ENCODE measurements at places on chromosomes 7 and 10. TPM values are rescaled to one million over a fixed set of nuclear protein-coding genes. Genes with fewer than 3 reads are reported as not detected.

Gene TRIM73
- total RNA-seq = 3.0 TPM

Gene VAX1
- not detected for total RNA-seq

Gene ERLIN1
- total RNA-seq = 18.4 TPM

Gene TMEM26
- total RNA-seq = not detected

Gene KCNIP2
- 0.69 TPM for total RNA-seq

Gene FFAR4
- total RNA-seq = not detected

Gene MACC1
- total RNA-seq = 0.05 TPM

Gene SFR1
- total RNA-seq = 18.5 TPM

Gene ADIRF
- total RNA-seq = not detected

Gene SMO
- 0.20 TPM for total RNA-seq

GRCh38 chr7:685540-685939 is 41.0 kb upstream of the DNAAF5 start:
- H3K4me1 ChIP-seq = no peaks in the 10 kb centered on the region
- no peak overlapping the region for H3K4me3 ChIP-seq
- DNase-seq = no peak
- H3K27me3 ChIP-seq = no peaks in the 10 kb centered on the region
- no peak overlapping the region for H3K27ac ChIP-seq

- no peaks in the 10 kb centered on the region for H3K27me3 ChIP-seq
- no peaks in the 10 kb centered on the region for H3K36me3 ChIP-seq
- H3K27ac ChIP-seq = no peak overlapping the region
- H3K4me1 ChIP-seq = no peaks in the 10 kb centered on the region
Measured at GRCh38 chr10:126119599-126119998, 223.2 kb downstream of the FANK1 start.

DNA sequence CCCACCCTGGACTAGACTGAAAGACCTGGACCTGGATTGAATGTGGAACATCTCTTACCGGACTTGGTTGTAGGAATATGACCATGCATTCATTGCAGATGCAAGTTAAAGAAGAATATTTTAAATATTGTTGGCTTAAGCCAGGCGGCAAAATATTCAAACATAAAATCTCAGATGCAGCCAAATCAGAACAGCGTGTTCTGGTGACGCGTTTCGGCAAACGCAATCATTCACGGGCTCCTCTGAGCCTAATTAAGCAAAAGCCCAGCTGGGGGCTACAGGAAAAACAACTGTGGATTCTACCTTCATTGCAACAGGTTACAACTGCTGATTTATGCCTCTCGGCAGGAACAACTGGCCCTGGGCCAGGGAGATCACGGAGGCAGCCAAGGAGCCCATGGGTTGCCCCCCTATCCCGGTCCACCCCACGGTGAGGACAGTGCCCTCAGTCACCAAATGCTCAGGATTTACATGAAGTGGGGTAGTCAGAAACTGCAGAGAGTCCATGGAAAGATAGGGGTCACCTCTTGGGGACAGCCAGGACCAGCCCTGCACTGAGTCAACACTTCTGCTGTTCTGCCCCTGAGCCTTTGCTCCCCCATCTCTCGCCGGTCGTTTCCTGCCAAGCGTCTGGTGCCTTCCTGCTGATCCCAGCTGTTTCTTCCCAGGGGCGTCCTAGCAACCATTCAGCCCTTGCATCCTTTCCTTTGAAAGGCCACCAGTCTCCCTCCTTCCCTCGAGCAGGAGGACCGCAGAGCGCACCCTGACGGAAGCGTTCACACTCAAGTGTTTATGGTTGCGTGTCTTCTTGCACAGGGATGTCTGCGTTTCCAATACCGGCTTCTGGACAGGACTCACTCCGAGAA is 64.4 kb upstream of the SFMBT2 start:
- no peak overlapping the region for H3K4me3 ChIP-seq
- no peaks in the 10 kb centered on the region for H3K36me3 ChIP-seq
- H3K4me1 ChIP-seq = peaks cover 46% of the 10 kb centered on the region
- H3K27ac ChIP-seq = no peak overlapping the region

GRCh38 chr10:34156781-34157425 is 658.2 kb downstream of the PARD3 start:
- no peak for DNase-seq
- no peak overlapping the region for H3K27ac ChIP-seq
- no peaks in the 10 kb centered on the region for H3K36me3 ChIP-seq
- no peak overlapping the region for H3K4me3 ChIP-seq

DNA sequence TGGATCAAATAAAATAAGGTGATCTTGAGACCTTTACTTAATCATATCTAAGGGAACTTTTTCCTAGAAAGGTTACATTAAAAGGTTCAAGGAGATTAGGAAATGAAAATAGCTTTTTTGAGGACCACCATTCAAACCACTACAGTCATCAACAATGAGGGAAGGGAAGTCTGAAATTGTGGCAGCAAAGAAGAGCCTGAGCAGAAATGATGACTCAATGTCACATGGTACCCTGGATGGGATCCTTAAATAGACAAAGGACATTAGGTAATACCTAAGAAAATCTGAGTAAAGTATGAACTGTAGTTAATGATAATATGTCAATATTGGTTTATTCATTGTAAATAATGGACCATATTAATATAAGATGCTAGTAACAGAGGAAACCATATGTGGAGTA is 236.0 kb downstream of the SEMA3D start:
- H3K27me3 ChIP-seq = peaks cover 10% of the 10 kb centered on the region
- no peak overlapping the region for H3K27ac ChIP-seq
- DNase-seq = no peak
- H3K4me3 ChIP-seq = no peak overlapping the region
- no peaks in the 10 kb centered on the region for H3K4me1 ChIP-seq

GRCh38 chr7:66269978-66270377 is 64.8 kb downstream of the TPST1 start:
- H3K27me3 ChIP-seq = no peaks in the 10 kb centered on the region
- no peak overlapping the region for H3K27ac ChIP-seq
- no peaks in the 10 kb centered on the region for H3K4me1 ChIP-seq
- DNase-seq = no peak
- peaks cover 2% of the 10 kb centered on the region for H3K36me3 ChIP-seq
- H3K4me3 ChIP-seq = no peak overlapping the region

DNA sequence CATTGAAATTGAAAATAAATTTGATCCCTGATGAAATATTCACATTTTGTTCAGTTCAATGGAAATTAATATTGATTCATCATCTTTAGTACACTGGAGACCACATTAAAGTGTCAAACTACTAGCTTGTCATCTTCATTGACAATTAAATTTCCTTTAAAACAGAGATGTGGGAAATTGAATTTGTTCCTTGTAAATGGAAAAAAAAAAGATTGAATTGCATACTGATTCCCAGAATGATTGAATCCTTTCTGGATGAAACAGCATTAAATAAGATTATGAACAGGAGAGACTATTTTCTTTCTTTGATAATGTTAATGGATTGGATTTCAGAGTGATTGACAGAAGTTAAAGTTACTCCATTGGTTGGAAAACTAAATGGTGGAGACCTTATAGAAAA is 241.3 kb upstream of the CNTNAP2 start:
- no peaks in the 10 kb centered on the region for H3K27me3 ChIP-seq
- no peak overlapping the region for H3K27ac ChIP-seq
- no peak overlapping the region for H3K4me3 ChIP-seq
- no peak for DNase-seq
- no peaks in the 10 kb centered on the region for H3K36me3 ChIP-seq

GRCh38 chr10:86345296-86345858 is 21.2 kb downstream of the GRID1 start:
- H3K4me1 ChIP-seq = no peaks in the 10 kb centered on the region
- peaks cover 3% of the 10 kb centered on the region for H3K27me3 ChIP-seq
- H3K27ac ChIP-seq = no peak overlapping the region
- no peak for DNase-seq
- H3K36me3 ChIP-seq = no peaks in the 10 kb centered on the region
- no peak overlapping the region for H3K4me3 ChIP-seq

- no peaks in the 10 kb centered on the region for H3K27me3 ChIP-seq
- peaks cover 44% of the 10 kb centered on the region for H3K4me1 ChIP-seq
- H3K36me3 ChIP-seq = no peaks in the 10 kb centered on the region
- no peak for DNase-seq
- no peak overlapping the region for H3K4me3 ChIP-seq
Measured at GRCh38 chr10:43820663-43821062, 172.0 kb upstream of the ZNF32 start.

GRCh38 chr10:106873770-106874603 is 290.5 kb downstream of the SORCS1 start:
- H3K36me3 ChIP-seq = no peaks in the 10 kb centered on the region
- H3K4me3 ChIP-seq = no peak overlapping the region
- H3K27me3 ChIP-seq = no peaks in the 10 kb centered on the region
- no peaks in the 10 kb centered on the region for H3K4me1 ChIP-seq
- no peak for DNase-seq

GRCh38 chr10:80154978-80155695 is 22.6 kb downstream of the PLAC9 start:
- DNase-seq = no peak
- no peaks in the 10 kb centered on the region for H3K27me3 ChIP-seq
- H3K4me1 ChIP-seq = no peaks in the 10 kb centered on the region
- peak overlapping the region; percentile 37 for H3K27ac ChIP-seq

DNA sequence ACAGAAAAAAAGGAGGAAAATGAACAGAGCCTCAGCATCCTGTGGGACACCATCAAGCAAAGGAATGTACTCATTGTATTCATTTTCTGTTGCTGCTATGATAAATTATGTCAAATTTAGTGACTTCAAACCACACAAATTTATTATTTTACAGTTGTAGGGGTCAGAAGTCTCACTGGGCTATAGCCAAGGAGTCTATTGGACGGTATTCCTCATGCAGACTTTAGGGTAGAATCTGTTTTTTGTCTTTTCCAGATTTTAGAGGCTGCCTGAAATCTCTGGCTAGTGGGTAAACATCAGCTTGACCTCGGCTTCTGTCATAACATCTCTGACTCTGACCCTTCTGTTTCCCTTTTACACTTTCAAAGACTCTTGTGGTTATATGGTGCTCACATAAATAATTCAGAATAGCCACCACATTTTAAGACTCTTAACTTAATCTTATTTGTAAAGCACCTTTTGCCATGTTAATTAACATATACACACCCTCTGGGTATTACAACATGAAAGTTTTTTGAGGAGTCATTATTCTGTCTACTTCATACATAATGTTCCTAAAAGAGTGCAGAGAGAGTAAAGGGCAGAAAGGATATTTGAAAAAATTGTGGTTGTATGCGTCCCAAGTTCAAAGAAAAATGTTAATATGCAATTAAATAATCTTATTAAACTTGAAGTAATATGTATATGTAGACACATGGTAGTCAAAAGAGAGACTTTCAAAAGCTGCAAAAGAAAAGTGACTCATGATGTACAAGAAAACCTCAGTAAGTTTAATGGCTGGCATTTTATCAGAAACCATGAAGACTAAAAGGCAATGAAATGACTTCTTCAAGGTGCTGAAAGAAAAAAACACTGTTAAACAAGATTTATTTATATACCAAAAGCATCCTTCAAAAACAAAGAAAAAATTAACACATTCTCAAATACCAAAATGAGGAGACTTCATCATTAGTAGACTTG is 70.8 kb upstream of the MEOX2 start:
- H3K27ac ChIP-seq = no peak overlapping the region
- H3K4me1 ChIP-seq = no peaks in the 10 kb centered on the region
- no peak overlapping the region for H3K4me3 ChIP-seq
- H3K36me3 ChIP-seq = no peaks in the 10 kb centered on the region

DNA sequence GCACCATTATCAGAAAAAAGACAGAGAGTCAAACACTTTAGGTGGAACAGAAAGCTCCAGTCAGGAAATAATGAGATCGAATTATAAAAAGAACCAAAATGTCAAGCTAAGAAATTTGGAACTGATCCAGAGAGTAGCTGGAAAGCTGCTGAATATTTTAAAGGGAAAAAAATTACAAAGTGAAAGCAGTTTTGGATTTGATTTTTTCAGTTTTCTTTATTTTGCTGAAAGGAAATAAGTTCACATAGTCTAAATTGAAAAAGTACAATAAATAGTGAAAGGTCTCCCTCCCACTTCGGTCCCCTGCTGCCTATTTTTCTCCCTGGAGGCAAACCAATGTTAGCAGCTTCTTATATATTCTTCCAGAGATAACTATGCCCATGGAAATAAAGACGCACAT is 11.3 kb upstream of the TOMM7 start:
- H3K4me3 ChIP-seq = no peak overlapping the region
- H3K4me1 ChIP-seq = no peaks in the 10 kb centered on the region
- H3K27me3 ChIP-seq = peaks cover 9% of the 10 kb centered on the region
- DNase-seq = no peak
- H3K27ac ChIP-seq = no peak overlapping the region

DNA sequence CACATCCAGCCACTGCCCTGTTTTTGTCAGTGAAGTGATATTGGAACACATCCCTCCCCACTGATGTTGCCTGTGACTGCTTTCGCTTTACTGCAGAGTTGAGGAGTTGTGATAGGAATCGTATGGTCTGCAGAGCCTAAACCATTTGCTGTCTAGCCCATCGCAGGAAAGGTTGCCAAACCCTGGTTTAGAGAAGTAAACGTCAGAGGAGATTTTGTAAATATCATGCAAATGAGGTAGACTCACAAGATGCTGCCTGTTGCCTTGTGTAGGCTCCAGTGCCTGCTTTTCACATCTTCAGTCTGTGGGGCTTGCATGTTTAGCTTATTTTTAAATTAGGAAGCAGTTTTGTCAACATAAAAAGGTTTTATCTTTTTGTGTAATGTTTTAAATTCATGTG is 107.1 kb downstream of the TRRAP start:
- no peaks in the 10 kb centered on the region for H3K27me3 ChIP-seq
- H3K27ac ChIP-seq = no peak overlapping the region

DNA sequence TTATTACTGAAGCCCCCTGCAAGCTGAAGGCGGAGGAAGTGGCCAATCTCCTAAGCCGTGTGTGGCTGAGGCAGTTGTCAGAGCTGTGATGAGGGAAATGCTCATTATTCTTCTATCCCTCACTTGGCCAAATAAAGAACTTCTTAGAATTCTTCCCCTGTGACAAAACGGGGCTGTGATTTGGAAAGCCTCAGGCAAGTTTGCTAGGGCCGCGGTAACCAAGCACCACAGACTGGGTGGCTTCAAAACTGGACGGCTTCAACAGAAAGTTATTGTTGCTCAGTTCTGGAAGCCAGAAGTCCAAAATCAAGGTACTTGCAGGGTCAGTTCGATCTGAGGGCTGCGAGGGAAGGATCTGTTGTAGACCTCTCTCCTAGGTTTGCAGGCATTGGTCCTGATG is 72.3 kb upstream of the STEAP1B start:
- no peaks in the 10 kb centered on the region for H3K36me3 ChIP-seq
- H3K4me3 ChIP-seq = no peak overlapping the region
- DNase-seq = no peak
- H3K27me3 ChIP-seq = peaks cover 36% of the 10 kb centered on the region

- no peaks in the 10 kb centered on the region for H3K4me1 ChIP-seq
- no peak overlapping the region for H3K4me3 ChIP-seq
- DNase-seq = no peak
- H3K27ac ChIP-seq = no peak overlapping the region
Measured at GRCh38 chr7:86863452-86863851, 196.0 kb downstream of the ELAPOR2 start.

DNA sequence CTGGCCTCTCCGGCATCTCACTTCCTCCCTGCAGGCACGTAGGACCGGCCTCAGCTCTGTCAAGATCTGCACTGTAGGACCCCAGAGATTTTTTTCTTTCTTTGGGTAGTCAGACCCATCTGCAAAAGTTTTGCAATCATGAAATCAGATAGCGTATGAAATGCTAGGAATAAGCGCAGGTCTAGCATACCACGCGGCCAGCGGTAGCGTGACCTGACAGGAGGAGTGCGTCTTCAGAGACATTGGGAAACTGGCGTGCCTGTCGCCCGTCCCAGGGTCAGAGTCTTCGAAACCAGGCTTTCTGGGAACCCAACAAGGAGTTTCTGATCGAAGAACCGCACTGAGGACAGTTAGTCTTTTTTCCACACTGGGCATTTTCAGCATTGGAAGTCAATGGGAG is 100.9 kb upstream of the SH2B2 start:
- H3K4me3 ChIP-seq = no peak overlapping the region
- no peaks in the 10 kb centered on the region for H3K27me3 ChIP-seq
- peaks cover 7% of the 10 kb centered on the region for H3K36me3 ChIP-seq
- no peak overlapping the region for H3K27ac ChIP-seq
- no peaks in the 10 kb centered on the region for H3K4me1 ChIP-seq
- no peak for DNase-seq
